ENCODE measurements at places on chromosomes 4 and X.

- no peak for DNase-seq
Observed at GRCh38 chrX:72676465-72676864, 37.6 kb downstream of the PHKA1 start.

DNA sequence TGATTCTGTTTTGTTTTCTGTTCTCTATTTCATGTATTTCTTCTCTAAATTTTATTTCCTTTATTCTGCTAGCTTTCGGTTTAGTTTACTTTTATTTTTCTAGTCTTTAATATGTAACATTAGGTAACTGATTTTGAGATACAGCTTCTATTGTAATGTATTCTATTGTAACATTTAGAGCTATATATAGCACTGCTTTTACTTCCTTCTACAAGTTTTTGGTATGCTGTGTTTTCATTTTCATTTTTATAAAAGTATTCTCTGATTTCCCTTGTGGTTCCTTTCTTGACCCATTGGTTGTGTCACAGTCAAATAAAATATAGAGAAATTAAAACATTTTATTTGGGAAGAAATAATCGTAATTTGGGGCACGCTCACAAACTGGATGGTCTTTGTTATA lies 13.9 kb upstream of the CT47A1 start:
- DNase-seq = no peak

DNA sequence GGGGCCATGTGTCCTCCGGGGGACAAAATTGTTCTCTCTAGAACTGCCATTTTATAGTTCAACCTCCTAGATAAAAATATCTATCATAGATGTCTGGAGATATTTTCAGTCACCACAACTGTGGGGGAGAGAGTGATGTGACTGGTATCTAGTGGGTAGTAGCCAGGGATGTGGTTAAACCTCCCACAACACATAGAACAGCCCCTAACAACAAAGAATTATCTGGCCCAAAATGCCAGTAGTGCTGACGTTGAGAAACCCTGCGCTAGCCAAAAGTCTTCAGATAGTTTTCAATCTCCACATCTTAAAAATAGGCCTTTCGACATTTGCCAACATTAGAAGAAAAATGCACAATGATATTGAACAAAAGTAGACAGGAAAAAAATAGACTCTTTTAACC lies 19.0 kb upstream of the SUPT20HL2 start:
- DNase-seq = no peak

DNA sequence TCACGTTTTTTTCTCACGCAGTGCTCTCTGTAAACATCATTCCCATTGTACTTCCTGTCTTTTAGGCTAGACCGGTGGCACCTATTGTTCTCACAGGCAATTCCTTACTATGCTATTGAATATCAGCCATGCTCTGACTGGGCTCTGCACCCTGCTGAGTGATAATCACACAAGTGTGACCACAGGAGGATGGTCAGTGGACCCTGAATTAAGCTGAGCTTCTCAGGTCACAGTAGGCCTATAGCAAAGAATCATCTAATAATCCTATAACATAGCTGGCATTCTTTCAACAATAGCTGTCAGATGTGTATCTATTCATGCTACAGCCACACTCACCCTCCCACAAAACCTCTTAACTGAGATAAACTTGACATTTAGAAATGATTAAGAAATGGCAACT lies 2399.8 kb upstream of the TENM3 start:
- no peak for DNase-seq

DNA sequence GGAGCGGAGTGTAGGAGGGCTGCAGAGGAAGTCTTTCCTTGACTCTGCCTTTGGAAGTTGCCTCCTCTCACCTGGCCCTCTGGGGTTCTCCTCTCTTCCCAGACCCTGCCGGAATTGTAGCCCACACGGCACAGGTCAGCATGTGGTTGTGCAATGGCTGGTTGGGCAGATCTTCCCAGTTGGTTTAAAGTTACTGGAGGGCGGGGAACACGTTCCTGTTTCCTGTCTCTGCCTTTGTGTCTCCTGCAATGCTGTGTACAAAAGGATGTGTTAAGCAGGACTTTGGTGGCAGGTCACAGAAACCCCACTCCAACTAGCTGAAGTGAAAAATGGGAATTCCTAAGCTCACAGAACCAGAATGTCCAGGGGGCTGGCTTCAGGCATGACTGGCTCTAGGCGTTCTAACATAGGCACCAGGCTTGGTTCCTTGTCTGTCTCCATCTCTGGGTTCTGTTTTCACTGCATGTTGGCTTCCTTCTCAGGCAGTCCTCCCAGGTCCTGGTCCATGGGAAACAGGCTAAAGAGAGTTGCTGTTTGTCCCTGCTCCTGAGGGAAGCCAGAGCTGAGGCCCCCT lies 19.9 kb downstream of the SORCS2 start:
- no peak for DNase-seq

- no peak for DNase-seq
Observed at GRCh38 chrX:85303544-85303943, 59.8 kb downstream of the ZNF711 start.

GRCh38 chr4:11801466-11802446 lies 373.1 kb upstream of the HS3ST1 start:
- DNase-seq = no peak
